ENCODE measurements at places on chromosomes 11 and 22. TPM values are rescaled to one million over a fixed set of nuclear protein-coding genes. Genes with fewer than 3 reads are reported as not detected.

DNA sequence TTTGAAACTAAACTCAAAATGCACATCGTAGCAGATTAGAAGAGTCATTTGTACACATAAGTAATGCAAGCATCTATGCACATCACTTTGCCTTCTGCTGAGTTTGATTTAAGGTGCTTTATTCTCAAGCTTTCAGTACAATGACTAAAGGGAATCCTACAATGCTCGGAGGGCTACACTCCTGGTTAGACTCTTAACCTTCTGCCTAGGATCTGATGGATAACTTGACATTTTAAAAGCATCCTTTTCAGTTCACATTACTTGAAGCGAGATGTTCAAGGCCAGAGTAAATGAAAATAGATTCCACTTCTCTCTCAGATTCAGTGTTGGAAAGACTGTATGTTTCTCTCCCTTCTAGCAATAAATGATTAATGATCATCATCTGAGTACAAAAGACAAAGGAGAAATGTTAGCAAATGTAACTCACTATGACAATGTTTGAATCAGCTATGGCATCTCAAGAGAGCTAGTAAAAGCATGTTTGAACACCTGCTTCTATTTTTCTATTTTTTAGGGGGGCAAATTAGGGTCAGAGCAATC is 259.2 kb upstream of the ANO3 start:
- DNase-seq, result no peak

GRCh38 chr11:77473801-77474683 is at the start of gene PAK1:
TSS of gene PAK1 (minus strand) at chr11:77474094. CDS start at chr11:77392520, 81,574 bp downstream.
- DNase-seq, result peak; percentile 10

DNA sequence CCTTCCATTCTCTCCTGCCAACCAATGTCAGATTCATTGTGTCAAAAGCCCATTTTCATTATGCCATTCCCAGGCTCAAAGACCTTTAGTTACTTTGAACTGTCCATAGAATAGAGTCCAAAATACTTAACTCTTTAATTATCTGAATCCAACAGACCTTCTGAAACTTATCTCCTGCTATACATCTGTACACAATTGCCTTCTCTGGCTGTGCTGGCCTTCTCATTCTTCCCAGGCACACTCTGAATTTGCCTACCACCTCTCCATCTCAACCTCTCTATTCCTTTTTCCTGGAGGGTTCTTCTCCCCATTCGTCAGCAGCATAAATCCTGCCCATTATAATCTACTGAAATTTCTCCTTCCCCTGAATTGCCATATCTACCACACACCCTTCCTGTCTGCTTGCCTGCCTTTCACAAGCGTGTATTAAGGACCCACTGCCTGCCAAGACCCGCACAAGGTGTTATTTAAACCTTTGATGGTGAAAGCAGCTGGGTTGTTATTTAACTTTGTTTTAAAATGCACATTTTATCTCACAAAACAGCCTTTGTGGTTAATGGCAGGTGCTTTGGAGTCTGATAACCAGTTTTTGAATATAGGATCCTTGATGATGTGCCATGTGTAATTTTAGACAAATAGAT is 125.9 kb downstream of the CCDC81 start:
- DNase-seq, result no peak

DNA sequence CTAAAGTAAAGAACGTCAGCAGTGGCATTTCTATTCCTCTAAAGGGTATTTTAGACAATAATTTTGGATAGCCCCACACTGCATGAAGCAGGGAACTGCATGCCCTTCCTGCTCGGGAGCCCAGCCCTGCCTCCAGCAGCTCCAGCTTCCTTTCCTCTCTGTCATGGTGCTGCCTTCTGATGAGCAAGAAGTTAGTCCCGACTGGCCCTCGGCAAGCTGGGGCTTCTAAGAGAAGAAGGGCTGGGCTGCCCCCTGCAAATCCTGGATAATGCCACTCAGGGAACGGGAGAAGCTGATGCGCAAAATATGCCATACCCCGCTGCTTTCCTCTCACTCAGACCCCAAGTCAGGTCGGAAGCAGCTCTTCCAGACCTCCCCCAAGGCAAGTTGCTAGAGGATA is 296.4 kb downstream of the ETS1 start:
- no peak for DNase-seq

DNA sequence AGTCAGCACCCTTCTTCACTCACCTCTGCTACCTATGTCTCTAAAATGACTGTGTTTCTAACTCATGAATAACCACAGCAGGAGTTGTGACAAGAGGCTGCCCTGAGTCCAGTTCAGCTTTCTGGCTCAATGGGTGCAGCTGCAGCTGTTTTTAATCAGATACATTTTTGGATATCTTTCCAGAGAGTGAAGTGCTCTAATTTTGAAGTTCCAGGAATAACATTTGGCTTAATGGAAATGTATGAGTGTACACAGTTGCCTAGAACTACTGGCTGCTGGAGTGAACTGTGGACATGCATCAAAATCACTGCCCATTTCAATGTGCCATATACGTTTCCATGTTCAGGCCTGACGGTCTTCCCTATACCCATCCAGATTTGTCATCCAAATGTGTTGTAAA is 769.5 kb upstream of the ANO3 start:
- DNase-seq, result no peak

DNA sequence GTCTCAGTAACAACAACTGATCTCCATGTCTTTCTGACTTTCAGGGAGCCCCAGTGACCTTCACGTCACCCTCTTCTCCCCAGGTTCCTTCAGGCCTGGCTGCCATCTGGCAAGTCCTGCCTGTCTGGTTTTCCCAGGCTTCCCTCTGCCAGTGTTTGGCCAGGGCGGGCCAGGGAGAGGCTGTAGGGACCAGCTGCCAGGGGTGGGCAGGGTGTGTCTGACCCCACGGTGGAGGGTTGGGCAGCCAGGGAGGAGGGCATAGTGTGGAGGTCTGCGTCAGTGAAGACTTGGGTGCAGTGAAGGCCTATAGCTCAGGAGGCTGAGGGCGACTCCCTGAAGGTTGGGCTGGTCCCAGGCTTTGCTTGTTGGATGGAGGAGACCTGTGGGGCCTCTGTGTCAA is 11.9 kb upstream of the MRGPRX2 start:
- no peak for DNase-seq

DNA sequence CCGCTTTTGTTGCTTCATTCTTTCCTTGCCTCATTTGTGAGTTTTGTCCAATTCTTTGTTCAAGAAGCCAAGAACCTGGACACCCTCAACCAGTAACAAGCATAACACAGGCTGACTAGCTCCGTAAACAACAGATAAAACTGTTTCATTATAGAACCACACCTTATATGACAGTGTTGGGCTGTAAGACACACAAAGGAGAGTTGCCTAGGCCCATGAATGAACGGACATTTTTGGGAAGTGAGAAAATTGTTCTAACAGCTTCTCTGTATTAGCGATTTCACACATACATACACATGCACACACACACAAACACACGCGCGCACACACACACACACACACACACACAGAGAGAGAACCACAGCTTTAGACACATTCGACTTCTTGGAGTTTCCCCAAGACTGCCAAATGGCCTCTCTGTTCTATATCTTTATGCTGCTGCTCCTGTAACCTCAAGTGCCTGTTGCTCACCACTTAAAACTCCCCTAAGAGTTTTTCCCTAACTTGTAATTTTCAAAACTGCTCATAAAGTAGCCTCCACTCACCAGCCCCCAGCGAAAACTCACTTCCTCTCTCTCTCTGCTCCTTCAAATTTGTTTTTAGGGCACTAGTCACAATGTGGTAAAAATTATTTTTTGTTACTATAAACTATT is 35.9 kb downstream of the CTSC start:
- DNase-seq, result peak; percentile 39

Gene DERL3
- 0.32 TPM for total RNA-seq

Gene SAMM50
- 57.2 TPM for total RNA-seq

Gene MISFA
- total RNA-seq, result 1.8 TPM

Gene MPZL2
- not detected for total RNA-seq

Measured in HFFc6 (cell line).